ENCODE measurements at places on chromosomes 3 and 15. TPM values are rescaled to one million over a fixed set of nuclear protein-coding genes. Genes with fewer than 3 reads are reported as not detected.

The BFSP2 gene
- not detected for total RNA-seq

DNA sequence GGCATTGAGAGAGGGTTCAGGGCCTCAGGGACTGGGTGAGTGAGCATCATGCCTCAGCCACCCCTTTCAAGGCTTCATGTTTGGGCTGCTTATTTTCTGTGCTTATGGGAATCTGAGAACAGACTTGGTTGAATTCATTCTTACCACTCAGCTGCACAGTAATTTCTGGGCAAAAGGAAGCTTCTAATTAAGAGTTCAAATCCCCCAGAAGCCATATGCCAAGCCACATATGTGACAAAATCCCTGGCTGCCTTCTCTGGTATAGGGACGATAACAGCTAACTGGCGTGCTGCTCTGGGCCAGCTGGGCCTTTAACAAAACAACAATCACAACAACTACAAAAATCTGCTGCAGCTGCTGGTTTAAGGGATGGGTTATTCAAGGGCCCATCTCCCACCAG lies 181.0 kb upstream of the ANKRD28 start:
- no peak for DNase-seq

The SERPINI1 gene
- 4.8 TPM for total RNA-seq

The NEDD4 gene
- 26.6 TPM for total RNA-seq

GRCh38 chr3:13009132-13009945 lies 63.9 kb downstream of the IQSEC1 start:
- DNase-seq, result no peak

DNA sequence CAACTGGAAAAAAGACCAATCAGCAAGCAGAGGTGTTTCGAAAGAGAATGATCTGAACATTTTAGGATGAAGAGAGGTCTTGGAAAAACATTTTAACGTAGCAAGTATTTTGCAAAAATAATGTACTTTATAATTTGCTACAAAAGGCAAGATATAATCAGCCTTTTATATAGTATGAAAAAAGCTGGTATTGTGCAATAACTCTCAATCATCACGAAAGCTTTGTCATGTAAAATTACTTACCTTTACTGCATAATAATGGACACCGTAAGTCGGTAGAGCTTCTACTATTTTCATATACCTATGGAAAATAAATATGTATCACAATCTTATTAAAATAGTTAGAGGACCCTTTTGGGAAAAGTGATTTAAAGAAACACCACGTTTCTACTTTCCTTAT lies 95.7 kb upstream of the LMOD3 start:
- no peak for DNase-seq

The MME gene
- 7.3 TPM for total RNA-seq

DNA sequence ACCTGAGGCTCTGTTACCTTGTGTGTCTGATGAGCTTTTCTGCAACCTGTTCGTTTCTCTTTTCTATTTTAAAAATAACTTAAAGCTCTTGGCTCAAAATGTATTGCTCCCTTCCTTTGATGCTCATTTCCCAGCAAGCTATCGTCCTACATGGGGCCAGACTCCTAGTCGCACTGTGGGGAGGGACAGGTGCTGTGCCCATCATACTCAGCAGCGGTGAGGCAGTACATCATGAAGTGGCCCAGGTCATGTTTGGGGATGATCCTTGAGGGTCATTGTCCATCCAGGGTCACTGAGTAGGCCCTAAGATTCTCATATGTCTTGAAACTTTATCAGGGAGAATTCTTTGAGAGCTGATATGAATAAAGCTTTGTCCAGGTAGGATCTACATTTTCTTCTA lies 41.1 kb downstream of the PTH1R start:
- DNase-seq, result no peak

- no peak for DNase-seq
These were observed 43.4 kb downstream of the GPR160 start for GRCh38 chr3:170081079-170081741.

DNA sequence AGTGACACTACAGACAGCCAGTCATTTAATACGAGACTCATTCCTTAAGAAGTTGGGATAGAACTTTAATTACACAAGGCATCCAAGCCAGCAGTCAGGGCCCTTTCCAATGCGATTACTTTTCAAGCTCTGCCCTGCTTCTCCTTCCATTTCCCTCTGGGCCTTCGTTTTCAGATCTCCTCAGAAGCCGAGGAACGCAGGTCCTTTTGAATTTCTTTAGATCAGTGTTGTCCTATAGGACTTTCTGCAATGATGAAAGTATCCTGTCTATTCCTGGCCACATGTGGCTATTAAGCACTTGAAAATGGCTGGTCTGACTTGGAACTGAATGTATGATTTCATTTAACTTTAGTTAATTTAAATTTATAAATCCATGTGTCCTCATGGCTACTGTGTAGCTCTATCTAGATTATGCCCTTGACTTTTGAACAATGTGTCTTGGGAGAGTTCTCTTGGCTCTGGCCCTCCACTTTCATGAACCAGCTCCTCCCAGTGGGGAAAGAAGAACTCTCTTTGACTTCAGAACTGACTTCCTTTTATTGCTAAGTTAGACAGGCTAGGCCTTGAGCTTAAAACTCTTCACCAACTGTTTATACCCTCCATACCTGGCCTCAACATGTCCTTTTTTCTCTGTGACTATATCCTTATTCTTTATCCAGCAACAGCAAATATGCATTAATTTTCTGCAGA lies 22.6 kb downstream of the TGFBR2 start:
- DNase-seq, result no peak

The MAP4 gene
- 192 TPM for total RNA-seq

The CYP1A1 gene
- not detected for total RNA-seq

DNA sequence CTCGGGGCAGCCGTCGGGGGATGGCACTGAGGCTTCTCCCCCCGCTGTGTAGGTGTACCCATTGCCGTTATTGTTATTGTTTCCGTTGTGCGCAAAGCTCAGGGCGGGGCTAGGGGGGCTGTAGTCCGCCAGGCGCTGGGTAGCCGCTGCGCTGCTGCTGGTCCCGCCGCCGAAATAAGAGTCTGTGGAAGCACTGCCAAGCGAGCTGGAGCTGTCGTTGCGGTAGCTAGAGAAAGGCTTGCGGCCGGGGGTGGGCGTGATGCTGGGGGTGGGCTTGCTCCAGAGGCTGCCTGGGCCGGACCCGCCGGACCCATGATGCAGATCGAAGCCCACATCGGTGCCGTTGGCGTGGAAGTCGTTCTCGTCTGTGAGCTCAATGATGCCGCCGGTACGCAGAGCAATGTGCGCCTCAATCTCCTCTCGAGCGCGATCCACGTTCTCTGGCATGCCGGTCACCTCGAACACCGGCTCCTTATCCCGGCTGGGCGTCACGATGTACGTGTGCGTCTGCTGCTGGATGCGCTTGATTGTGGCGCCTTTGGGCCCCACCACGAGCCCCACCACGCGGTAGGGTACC lies 1.9 kb downstream of the MEX3B start:
- DNase-seq, result no peak

GRCh38 chr15:60620708-60621107 lies 141.8 kb upstream of the ICE2 start:
- DNase-seq, result no peak

The MAP1A gene
- 0.52 TPM for total RNA-seq

DNA sequence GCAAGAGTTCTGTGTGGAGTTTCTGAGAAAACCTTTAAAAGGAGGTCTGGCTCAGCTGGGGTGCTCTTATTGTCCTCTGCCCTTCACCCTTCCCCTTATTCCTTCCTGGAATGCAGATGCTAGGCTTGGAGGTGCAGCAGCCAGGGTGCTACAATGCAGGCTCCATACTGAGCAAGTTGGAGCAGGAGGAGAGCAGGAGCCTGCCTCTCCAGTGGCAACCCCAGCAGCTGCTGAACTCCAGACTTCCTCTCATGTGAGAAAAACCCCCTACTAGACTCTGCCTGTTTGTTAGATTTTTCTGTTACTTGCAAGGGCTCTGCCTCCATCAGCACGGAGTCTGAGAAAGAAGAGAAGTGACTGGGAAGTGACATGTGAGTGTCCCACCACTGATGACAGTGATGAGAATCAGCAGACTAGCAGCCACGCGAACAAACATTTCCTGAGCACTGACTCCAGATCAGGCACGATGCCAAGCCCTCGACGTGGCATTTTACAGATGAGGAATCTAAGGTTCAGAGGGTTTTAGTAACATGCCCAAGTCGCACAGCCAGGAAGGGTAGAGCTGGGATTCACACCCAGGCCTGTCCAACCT lies 16.1 kb upstream of the RARRES1 start:
- no peak for DNase-seq

The ACTRT3 gene
- total RNA-seq, result 12.3 TPM

DNA sequence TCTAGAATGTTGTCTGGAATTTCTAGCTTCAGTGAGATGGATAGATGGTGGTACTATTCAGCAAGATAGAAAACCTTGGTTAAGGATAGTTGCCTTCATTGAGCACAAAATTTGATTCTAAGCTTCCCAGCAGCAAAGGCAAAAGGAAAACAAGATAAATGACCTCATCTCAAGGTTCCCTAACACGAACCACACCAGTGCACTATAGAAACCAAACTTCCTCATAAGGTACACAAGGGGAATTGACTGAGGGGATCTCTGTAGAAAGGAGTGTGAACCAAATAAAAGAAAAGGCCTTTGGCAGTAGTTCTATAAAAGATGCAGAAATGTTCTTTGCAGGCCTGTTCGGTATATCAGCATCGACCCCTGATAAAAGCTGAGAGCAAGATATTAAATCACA lies 288.9 kb downstream of the SHQ1 start:
- DNase-seq, result no peak

The SLC7A14 gene
- 0.55 TPM for total RNA-seq

The SMCO1 gene
- not detected for total RNA-seq

DNA sequence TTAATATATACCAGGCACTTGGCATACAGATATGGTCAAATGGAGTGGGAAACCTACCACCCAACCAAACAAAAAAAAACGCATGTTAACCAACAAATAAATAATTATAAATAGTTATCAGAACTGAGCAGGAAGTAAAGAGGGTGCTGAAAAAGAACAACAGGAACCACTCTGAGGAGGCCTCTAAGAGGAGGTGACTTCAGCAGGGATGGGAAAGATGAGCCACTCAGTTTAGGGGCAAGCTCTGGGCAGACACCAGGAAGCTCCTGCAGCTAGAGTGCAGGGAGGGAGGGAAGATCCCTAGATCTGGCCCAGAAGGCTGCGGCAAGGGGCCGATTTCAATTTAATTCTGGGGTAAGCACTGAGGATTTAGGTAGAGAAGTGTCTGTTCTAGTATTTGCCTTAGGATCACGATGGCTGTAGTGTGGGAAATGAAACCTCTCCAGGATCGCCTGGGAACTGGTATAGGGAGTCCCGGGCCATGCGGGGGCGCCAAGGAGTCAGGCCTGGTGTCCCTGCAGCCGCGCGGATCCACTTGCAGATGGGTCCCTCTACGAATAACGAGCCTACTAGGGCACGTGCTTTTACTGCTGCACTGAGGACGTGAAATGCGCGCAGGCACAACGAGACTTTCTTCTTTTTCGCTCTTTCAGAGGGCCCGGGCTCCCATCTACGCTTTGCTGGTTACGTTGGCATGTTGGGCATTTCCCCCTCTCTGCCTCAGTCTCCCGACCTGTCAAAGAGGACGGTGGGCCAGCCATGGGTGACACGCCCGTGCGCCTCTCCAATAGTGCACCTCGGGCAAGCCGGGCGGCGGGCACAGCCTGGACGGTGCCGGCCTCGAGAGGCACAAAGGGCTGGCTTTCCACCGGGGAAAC lies 1.5 kb upstream of the LIMD1 start:
- peak; percentile 74 for DNase-seq

The ISG20 gene
- 9.4 TPM for total RNA-seq

Measured in renal cortical epithelial cell (primary cell).